ENCODE measurements at places on chromosomes 7 and 10. TPM values are rescaled to one million over a fixed set of nuclear protein-coding genes. Genes with fewer than 3 reads are reported as not detected.

DNA sequence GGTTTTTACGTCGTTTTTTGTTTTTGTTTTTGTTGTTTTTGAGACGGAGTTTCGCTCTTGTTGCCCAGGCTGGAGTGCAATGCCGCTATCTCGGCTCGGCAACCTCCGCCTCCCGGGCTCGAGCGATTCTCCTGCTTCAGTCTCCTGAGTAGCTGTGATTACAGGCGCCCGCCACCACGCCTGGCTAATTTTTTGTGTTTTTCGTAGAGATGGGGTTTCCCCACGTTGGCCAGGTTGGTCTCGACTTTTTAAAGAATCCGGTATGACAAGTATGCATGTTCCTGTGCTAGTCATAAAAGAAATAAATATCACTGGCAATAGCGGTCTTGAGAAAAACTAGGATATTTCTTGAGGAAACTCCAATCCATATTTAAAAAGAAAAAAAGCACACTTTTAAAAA is 2.7 kb upstream of the ARL4A start:
- DNase-seq = no peak

DNA sequence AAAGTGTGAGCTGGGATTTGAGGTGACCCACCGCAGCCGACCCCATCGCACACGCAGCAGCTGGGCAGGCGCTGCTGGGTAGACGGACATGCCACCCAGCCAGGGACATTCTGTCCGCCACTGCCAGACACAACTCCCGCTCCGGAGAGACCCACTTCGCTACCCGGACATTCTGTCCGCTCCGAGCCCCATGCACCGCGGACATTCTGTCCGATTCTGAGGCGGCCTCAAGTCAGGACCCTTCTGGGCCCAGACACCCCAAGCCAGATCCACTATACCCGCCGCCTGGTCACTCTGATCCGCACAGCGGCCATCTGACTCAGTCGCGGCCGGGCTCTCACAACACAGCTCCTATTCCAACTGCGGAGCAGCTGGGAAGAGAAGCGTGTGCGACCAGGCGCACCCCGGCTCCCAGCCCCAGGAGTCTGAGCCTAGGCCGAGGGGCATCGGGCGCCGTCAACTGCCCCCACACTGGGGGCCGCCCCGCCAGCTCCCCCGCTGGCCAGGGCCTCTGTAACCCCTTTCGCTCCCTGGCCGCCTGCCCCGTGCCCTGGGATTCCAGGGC is 763 bp downstream of the PITX3 start:
- DNase-seq = no peak

GRCh38 chr10:111410740-111411139 is 333.9 kb downstream of the ADRA2A start:
- DNase-seq = no peak

GRCh38 chr7:92769394-92769699 is 67.0 kb downstream of the CDK6 start:
- no peak for DNase-seq

The NPTX2 gene
- polyA plus RNA-seq = 7.4 TPM

GRCh38 chr7:133796782-133797745 is 330.1 kb upstream of the LRGUK start:
- DNase-seq = no peak

GRCh38 chr10:27626890-27627289 is 118.7 kb downstream of the MKX start:
- no peak for DNase-seq
